ENCODE measurements at places on chromosomes 2 and 18.

GRCh38 chr2:65256054-65256453 lies 28.4 kb downstream of the ACTR2 start:
- no peak for DNase-seq

DNA sequence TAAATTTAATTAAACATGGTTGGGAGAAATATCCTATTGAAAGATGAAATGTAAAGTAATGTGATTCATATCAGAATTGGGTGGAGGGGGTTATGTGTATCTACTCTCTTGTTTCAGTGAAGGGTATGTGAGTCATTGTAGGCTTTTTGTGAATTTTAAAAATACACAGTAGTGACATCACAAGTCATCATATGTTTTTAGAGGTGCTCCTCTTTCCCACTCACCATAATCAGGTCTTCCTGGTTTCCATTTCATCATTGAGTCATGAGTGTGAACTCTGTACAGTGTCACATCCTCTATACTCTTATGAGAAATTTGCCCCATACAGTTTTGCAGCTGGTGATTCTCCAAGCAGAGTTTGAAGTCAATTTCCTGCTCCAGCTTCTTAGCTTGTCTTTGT lies 18.8 kb downstream of the FSIP2 start:
- no peak for DNase-seq

DNA sequence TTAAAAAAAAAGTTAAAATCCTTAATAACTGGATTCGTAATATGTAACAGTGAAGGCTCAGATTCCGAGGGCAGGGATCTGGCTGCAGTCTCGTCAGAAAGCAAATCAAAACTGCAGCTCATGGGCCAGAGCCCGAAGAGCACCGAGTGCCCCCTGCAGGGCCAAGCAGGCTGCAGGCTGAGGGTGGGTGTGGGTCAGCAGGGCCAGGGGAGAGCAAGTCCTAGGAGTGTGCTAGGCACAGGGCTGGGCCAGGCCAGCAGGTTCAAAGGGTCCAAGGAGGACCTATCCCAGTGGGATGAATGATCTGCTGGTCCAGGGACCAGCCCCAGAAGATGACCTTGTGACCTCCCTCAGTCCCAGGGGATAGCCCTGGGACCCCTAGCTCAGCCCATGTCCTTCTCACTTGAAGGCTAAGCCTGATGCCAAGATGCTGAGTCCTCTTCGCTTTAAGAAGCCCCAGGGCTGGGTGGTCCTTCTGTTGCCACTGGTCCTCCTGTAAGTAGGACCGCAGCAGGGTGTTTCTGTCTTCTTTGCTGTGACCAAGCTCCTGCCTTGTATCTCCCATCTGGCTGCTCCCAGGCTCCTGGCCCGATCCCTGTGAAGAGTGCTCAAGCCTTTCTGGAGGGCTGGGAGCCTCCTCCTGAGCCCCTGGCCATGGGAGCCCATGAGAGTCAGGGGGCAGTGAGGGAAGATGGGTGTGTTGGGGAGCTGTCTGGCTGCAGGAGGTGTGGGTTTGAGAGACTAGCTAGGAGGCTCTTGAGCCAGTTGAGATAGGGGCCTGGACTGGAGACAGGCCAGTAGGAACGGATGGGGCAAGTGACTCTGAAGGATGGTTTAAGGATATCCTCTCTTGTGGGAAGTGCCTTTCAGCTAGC lies 150.7 kb downstream of the DYSF start:
- no peak for DNase-seq

DNA sequence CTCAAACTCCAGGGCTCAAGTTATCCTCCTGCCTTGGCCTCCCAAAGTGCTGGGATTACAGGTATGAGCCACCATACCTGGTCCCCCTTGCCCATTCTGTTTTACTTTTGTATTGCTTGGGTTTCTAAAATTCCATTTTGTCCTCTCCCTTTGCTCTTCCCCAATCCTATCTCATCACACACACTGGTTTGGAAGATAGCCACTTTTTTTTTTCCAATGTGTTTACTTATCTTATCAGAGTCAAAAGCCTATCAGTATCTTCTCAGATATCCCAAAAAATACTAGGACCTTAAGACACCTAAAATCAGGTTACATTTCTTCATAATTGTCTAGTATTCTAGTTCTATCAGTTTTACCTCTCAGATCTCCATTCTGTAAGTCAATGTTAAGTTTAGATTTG lies 56.1 kb downstream of the MSH2 start:
- no peak for DNase-seq

DNA sequence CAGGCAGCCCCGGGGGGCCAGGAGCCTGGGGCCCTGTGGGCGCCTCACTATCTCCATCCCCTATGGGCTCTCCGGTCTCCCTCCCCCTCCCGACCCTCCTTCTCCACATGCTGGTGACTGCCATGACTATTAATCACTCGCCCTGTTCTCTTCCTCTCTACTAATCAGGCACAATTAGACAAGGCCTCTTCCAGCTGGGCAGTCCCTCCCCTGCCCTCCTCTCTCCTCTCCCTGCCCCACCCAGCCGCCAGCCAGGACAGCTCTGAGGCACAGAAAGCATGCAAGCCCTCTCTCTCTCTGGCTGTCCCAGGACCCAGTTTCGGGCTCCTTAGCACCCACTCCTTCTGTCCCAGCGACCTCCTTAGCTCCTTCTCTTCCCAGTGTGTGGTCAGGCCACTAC lies 5.8 kb downstream of the ASIC4 start:
- DNase-seq: no peak

GRCh38 chr18:56327191-56327885 lies 311.1 kb downstream of the TXNL1 start:
- DNase-seq: no peak

DNA sequence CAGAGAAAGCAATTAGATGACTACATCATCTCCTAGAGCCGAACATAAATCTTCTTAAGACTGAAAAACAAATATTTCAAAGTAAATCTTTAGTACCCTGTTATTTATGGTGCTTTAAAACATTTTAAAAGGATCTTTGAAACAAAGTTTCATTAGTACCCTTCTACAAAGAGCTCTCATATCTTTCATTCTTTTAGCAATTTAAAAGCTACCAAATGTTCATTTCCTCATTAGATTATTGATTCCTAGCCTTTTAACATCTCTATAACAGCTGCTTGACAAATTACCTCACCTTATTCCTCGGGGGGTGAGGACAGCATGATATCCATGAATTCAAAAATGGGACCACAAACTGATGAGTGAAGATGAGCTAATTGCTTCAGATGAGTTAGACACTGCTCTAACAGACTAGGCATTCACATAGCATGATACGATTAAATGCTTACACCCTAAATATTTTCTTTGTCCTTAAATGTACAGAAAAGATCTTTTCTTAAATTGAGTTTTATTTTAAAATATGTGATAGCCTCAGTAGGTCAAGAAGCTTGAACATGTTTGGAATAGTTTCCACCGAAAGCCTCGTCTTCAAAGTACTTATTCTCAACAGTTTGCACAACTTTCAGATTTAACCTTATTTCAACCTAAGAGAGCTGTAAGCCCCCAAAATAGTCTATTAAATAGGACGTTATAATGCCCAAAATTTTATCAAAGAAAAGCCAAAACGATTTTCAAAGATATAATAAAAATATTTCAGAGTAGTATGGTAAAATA lies 2.1 kb downstream of the ATAD2B start:
- DNase-seq: no peak

DNA sequence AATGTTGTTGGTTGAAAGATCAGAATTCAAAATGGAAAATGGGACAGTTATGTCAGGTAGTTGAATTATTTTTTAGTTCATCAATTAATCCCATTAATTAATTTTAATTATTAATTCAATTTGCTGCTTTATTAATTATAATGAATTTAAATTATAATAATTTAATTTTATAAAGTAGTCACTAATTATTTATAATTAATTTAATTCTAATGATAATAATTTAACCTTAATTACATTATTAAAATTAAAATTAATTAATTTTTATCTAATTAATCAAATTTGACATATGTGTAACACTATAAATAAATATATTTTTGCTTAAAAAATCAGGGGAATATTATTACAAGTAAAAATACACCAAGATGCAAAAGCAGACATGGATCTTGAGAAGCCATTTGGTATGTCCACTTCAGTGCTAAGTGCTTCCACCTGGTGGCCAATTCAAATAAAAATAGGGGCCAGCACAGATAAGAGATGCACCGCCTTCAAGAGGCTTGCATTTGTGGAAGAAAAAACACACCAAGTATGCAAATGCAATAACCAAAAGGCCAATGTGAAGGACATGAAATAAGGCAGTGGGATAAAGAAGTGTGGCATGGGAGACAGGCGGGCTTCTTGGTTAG lies 73.2 kb downstream of the MBP start:
- DNase-seq: no peak

Data from iPS DF 19.7 (cell line).